Effector CD8-positive, alpha-beta T cell (primary cell): ENCODE measurements at places on chromosomes 7 and 10.

- DNase-seq, result no peak
Observed at GRCh38 chr7:32577421-32577820, 82.1 kb downstream of the AVL9 start.

GRCh38 chr7:114658216-114658615, 243.6 kb downstream of the FOXP2 start:
- no peak for DNase-seq

GRCh38 chr7:17178545-17178944, 119.9 kb upstream of the AHR start:
- no peak for DNase-seq

GRCh38 chr10:26509307-26509706, 71.2 kb downstream of the APBB1IP start:
- DNase-seq, result no peak

- DNase-seq, result no peak
Observed at GRCh38 chr10:35795131-35795824, 153.2 kb upstream of the FZD8 start.

- no peak for DNase-seq
Observed at GRCh38 chr10:97659589-97659988, 19.1 kb downstream of the PI4K2A start.

DNA sequence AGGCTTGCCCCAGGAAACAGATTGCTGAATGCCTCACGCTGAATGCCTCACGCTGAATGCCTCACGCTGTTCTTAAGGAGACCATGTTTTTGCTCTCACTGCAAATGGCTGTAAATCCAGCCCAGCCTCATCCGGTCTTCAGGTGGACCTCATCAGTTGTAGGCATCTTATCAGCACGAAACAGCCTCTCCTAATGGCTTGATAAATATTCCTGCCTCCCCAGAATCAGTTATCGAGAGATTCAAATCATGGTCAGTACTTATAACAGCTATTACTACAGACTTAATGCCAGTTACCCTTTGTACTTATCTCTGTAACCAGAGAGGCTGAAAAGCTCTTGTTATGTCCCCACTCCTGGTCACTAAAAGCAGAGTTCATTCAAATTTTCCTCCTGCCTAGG, 290.6 kb downstream of the FZD1 start:
- no peak for DNase-seq

- no peak for DNase-seq
Observed at GRCh38 chr10:42943025-42943818, 133.6 kb upstream of the RET start.

DNA sequence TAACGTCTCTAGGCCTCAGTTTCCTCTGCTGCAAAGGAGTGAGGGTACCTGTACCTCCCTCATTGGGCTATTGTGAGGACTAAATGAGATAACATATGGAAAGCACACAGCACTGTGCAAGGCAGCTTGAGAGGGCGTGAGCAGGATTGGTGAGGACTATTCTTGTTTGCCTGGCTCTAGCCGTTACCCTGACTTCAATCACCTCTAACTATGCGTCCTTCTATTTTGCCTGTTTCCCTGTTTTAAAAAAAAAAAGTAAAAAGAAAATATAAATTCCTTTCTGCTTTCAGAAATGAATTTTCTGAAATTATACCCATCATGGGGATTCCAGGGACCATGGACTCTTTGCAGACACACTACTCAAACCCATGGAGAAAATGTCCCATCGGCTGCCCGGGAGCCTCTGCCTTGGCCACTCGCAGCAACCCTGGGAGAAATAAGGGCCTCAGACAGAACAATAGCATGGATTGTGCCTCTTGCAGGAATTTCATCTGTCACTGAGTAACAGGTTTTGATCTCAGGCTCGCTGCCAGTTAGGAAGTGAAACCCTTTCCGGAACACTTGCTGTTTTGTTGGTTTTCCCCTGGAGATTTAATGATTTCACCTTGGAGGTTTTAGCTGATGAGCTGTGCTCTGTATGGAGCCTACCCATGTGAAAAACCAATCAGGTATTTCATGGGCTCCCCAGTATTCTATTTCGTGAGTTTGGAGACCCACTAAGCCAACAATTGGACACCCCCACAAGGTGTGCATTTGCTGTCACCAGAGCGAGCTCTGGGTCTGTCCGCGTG, 55.6 kb downstream of the STEAP1B start:
- DNase-seq, result no peak

- DNase-seq, result no peak
Observed at GRCh38 chr10:102819054-102819453, 18.2 kb downstream of the CYP17A1 start.
